ENCODE measurements at places on chromosomes 6 and 20. TPM values are rescaled to one million over a fixed set of nuclear protein-coding genes. Genes with fewer than 3 reads are reported as not detected.

- no peak overlapping the region for H3K4me3 ChIP-seq
- no peak overlapping the region for H3K27ac ChIP-seq
- H3K27me3 ChIP-seq = no peaks in the 10 kb centered on the region
- H3K36me3 ChIP-seq = peaks cover 22% of the 10 kb centered on the region
- DNase-seq = peak; percentile 73
These were observed 41.7 kb downstream of the MOCS1 start for GRCh38 chr6:39892490-39893129.

DNA sequence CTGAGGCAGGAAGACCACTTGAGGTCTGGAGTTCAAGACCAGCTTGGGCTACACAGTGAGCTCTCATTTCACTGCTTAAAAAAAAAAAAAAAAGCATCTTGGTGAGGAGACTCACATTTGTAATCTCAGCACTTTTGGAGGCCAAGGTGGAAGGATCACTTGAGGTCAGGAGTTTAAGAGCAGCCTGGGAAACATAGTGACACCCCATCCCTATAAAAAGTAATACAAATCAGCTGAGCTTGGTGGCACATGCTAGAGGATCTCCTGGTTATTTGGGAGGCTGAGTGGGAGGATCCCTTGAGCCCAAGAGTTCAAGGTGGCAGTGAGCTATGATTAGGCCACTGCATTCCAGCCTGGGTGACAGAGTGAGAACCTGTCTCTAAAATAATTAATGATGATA, 29.4 kb upstream of the SYNCRIP start:
- H3K36me3 ChIP-seq = peaks cover 7% of the 10 kb centered on the region
- no peak overlapping the region for H3K4me3 ChIP-seq
- no peak for DNase-seq
- no peaks in the 10 kb centered on the region for H3K27me3 ChIP-seq
- H3K4me1 ChIP-seq = peaks cover 25% of the 10 kb centered on the region

DNA sequence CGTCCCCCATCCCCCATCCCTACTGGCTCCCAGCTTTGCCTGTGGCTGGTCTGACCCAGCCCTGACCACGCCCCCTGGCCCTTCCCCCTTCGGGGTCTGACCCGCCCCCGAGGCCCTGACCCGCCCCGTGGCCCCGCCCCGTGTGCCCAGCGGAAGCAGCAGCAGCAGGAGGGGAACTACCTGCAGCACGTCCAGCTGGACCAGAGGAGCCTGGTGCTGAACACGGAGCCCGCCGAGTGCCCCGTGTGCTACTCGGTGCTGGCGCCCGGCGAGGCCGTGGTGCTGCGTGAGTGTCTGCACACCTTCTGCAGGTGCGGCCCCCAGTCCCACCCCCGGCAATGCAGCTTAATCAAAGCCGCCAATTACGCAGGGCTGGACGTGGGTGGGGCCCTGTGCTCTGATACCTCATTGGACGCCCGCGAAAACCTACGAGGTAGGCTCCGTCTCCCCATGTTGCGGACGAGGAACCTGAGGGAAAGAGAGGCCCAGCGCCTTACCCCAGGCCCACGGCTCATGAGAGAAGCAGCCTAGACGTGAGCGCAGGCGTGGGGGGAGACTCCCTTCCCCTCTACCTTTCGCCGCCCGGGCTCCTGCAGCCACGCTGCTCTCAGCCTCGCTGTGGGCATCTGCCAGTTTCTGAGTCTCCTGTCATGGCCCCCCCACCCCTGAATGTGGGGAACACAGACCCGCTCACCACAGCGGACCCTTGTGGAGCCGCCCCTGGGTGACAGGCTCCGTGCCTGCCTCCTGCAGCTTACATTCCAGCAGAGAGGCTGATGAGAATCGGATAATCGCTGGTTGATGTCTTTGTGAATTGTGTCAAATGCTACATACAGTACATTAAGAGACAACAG, 12.8 kb downstream of the RBCK1 start:
- H3K36me3 ChIP-seq = peaks cover 87% of the 10 kb centered on the region
- no peaks in the 10 kb centered on the region for H3K27me3 ChIP-seq
- H3K4me3 ChIP-seq = no peak overlapping the region
- no peak for DNase-seq
- peaks cover 7% of the 10 kb centered on the region for H3K4me1 ChIP-seq
- H3K27ac ChIP-seq = no peak overlapping the region

DNA sequence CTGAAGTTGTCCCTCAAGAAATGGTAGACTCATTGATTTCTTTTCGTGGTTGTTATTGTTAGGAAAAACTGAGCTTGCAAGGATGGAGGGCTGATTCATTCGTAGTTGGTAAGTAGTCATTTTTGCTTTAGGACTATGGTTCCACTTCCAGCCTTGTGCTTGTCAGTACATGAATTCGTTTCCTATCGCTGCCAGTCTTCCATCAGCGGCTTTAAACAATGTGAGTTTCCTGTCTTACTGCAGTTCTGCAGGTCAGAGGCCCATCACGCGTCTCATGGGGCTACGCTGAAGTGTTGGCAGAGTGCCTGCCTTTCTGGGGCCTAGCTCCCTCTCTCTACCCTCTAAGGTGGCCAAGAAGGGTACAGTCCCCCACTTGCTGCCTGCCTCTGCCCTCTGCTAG, 11.4 kb upstream of the MDFI start:
- DNase-seq = peak; percentile 12
- H3K4me3 ChIP-seq = no peak overlapping the region
- H3K4me1 ChIP-seq = peaks cover 7% of the 10 kb centered on the region
- no peaks in the 10 kb centered on the region for H3K27me3 ChIP-seq
- no peaks in the 10 kb centered on the region for H3K36me3 ChIP-seq

DNA sequence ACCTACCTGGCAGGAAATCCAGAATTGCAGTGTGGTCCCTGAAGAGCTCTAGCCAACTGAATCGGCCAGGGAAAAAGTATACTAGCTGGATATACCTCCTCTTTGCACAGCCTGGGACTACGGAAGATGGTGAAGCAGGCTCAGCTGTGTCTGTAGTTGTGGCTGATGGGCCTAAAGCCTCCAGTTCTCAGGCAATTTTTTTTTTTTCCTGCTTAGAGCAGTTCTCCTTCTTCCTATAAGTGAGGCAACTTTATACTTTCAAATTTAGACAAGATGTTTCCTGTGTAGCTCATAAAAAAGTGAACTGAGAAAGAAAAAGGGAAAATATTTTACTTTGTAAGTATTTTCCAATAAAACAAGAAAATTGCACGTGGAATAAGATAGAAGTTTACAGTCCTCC, 172.9 kb downstream of the CARMIL1 start:
- H3K36me3 ChIP-seq = peaks cover 5% of the 10 kb centered on the region
- DNase-seq = no peak
- H3K27ac ChIP-seq = no peak overlapping the region
- no peak overlapping the region for H3K4me3 ChIP-seq

DNA sequence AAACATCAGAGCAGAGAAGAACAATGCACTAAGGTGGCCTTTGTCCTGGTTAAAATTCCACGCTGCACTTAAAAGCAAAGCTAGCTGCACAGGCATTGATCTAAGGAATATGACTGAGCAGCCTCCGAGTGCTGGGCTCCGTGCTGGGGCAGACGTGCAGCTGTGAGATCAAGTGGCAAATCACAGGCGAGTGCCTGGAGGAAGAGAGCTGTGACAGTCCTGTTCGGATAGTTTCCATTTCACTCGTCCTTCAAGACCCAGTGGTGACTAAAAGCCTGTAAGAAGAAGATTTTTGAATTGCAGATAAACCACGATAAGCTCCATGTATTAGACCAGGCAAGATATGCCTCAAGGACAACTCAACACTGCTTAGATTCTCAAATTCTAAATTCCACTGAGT, 247.9 kb downstream of the ANKRD60 start:
- no peaks in the 10 kb centered on the region for H3K4me1 ChIP-seq
- H3K27ac ChIP-seq = no peak overlapping the region
- DNase-seq = no peak
- no peak overlapping the region for H3K4me3 ChIP-seq

DNA sequence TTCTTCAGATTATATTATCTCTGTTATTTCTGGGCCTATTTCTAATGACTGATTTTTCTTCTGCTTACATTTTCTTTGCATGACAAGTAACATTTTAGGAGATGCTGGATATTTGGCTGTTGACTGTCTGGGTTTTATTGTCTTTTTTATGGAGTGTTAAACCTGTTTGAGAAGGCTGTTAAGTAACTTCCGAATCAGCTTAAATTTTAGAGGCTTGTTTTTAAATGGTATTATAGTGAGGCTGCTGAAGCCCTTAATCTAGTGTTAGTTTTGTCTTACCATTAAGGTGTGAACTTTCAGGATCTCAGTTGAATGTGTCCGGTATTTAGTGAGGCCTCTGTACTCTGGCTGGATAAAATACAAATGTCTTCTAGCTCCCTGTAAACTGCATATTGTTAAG, 109.8 kb downstream of the EYA4 start:
- DNase-seq = no peak
- no peaks in the 10 kb centered on the region for H3K4me1 ChIP-seq
- no peak overlapping the region for H3K4me3 ChIP-seq
- H3K27me3 ChIP-seq = no peaks in the 10 kb centered on the region
- H3K36me3 ChIP-seq = no peaks in the 10 kb centered on the region

DNA sequence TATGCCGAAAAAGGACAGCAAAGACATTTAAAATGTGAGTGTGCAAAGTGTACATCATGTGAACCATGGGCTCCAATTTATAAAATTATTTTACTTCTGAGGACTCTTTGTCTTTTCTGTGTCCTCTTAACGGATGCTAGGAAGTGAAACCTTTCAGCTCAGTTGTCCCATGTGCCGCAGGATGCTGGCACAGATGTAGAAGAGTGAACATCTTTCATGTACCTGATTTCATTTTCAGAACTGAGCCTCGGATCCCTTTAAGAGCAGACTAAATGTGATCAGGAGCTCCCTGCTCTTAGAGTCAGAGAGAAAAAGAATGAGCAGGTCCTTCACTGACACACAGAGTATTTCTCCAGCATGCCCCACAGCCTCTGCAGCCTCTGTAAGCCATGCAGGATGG, 27.6 kb upstream of the FUCA2 start:
- H3K27me3 ChIP-seq = no peaks in the 10 kb centered on the region
- H3K36me3 ChIP-seq = no peaks in the 10 kb centered on the region
- no peak for DNase-seq
- H3K4me3 ChIP-seq = no peak overlapping the region
- no peak overlapping the region for H3K27ac ChIP-seq
- peaks cover 16% of the 10 kb centered on the region for H3K4me1 ChIP-seq

The WFDC8 gene
- not detected for total RNA-seq

The PLN gene
- total RNA-seq = 7.5 TPM

Measured in lower lobe of right lung (tissue), 2 donors.